Stimulated activated CD4-positive, alpha-beta T cell treated with anti-CD3 and anti-CD28 coated beads, Interleukin-4, amount 100 ng/mL, for 48 hours (primary cell): ENCODE measurements at places on chromosomes 16 and 17.

GRCh38 chr16:2142942-2143877 lies 5.2 kb upstream of the RAB26 start:
- DNase-seq, result no peak

DNA sequence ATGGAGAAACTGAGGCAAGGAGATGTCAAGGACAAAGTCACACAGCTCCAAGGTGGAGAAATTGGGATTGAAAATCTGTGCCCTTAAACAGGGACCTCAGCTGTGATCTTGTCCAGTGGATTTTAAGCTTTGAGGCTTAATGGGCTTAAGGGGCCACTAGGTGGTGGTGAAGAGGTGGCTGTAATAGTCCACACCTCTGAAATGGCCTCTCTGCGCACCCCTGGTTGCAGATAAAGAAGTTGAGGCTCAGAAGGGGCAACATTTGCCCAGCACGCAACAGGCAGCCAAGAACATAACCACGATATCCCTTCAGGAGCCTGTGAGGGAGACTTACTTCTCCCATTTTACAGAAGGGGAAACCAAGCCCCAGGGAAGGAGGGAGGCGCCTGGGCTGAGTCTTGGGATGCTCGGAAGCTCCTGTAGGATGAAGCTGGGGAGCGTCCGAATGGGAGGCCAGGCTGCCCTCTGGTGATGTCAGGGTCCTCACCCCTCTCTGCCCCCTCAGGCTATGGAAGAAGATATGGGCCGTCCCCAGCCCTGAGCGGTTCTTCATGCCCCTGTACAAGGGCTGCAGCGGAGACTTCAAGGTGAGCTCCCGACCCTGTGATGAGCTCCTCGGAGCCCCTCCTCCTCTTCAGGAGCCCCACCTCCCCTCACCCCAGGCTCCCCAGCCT lies 43.7 kb downstream of the IL21R start:
- no peak for DNase-seq

DNA sequence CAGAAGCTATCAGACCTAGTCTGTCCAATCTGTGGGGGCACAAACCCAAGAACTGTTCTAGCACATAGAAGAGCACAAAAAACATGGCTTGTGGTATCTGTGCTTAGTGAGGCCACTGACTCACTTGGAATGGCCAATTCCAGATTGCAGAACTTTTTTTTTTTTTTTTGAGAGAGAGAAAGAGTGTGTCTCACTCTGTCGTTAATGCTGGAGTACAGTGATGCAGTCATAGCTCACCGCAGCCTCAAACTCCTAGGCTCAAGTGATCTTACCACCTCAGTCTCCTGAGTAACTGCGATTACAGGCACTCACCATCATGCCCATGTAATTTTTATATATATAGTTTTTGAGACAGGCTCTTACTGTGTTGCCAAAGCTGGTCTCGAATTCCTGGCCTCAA lies 77.2 kb upstream of the CLEC3A start:
- DNase-seq, result no peak

GRCh38 chr16:50496990-50497389 lies 51.2 kb upstream of the NKD1 start:
- DNase-seq, result no peak

- DNase-seq, result no peak
Observed at GRCh38 chr17:10360578-10360977, 12.2 kb downstream of the MYH13 start.

DNA sequence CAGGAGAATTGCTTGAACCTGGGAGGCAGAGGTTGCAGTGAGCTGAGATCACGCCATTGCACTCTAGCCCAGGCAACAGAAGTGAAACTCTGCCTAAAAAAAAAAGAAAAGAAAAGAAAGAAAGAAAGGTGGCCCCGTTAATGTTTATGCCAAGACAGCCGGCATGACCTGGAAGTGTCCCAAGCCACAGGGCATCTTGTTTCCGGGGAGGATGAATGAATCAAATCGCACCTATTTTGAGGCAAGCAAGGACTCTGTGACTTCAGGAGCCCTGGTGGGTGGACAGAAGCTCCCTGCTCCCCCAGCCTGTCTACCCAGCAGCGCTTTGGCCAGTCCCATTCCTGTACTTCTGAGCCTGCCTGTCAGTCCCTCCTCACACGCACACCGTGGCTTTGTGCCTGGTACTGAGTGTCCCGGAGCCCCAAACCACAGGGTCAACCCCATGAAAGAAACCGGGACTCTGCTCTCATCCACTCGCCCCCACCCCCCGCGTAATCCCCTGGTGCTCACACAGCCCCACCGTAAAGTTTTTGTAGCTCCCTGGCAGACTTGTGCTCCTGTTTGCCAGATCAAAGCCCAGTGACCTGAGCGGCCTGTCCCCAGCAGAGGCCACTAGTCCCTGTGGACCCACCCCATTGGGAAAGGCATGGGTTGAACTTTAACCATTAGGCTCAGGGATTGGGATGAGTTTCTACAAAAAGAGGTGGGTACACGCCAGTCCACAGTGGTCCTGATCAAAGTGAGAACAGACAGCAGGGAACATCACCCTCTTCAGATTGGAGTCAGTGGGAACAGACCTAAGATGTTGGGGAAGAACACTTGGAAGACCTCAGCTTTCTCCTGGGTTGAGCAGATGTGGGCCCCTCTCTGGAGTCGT lies 19.3 kb downstream of the CD2BP2 start:
- DNase-seq, result no peak

DNA sequence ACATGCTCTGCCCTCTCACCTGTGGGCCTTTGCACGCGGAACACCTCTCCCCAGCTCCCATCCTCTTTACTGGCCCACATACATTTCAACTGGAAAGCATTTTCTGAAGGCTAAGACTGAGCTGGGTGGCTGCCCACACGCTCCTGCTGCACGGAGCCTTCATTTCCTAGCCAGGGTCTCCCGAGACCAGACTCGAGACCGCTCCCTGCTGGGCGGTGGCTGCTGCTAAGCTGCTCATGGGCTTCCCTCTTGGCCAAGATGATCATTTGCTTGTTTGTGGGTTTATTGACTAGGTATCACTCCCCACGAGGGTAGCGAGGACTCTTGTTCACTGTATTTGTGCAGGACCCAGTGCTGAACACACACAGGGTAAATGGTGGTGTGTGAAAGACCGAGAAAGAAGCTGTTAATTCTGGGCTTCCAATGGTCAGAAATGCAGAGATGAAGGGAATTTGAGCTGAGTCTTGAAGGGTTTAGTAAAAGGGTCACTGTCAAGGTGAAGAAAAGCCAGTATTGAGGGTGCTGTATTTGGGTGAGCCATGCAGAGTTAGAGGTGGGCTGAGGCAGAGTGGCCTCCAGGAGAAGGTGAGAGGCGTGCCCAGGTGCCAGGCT lies 907 bp downstream of the TRAPPC2L start:
- DNase-seq, result peak; percentile 69

- DNase-seq, result no peak
Observed at GRCh38 chr17:3660311-3660891, 8.0 kb downstream of the TAX1BP3 start.

GRCh38 chr16:56858374-56858773 lies 6.6 kb upstream of the SLC12A3 start:
- DNase-seq, result no peak

GRCh38 chr17:50953831-50954601 lies 87.9 kb upstream of the TOB1 start:
- no peak for DNase-seq

DNA sequence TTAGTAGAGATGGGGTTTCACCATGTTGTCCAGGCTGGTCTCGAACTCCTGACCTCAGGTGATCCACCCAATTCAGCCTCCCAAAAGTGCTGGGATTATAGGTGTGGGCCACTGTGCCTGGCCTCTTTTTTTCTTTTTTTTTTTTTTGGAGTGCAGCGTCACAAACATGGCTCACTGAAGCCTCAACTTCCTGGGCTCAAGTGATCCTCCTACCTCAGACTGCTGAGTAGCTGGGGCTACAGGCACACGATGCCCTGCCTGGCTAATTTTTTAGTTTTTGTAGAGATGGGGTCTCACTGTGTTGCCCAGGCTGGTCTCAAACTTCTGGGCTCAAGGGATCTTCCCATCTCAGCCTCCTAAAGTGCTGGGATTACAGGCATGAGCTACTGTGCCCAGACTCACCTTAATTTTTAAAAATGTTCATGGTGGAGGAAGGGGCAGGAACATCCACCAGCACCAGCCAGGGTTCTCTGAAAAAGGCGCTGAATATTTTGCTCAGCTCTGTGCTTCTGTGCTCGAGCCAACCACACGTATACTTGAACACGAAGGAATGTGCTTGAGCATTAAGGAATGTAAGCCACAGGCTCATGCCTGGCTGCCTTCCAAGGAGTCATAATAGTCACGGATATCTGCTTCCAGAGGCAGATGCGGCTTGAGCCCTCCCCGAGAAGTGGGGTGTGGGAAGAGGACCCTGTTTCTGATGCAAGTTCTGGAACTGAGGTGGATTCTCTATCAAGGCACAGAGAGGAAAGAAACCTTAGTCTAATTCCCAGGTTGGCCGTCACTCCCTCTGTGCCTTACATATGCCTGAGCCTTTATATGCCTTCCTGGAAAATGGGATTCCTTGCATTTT lies 65.5 kb upstream of the CREBBP start:
- DNase-seq, result no peak

DNA sequence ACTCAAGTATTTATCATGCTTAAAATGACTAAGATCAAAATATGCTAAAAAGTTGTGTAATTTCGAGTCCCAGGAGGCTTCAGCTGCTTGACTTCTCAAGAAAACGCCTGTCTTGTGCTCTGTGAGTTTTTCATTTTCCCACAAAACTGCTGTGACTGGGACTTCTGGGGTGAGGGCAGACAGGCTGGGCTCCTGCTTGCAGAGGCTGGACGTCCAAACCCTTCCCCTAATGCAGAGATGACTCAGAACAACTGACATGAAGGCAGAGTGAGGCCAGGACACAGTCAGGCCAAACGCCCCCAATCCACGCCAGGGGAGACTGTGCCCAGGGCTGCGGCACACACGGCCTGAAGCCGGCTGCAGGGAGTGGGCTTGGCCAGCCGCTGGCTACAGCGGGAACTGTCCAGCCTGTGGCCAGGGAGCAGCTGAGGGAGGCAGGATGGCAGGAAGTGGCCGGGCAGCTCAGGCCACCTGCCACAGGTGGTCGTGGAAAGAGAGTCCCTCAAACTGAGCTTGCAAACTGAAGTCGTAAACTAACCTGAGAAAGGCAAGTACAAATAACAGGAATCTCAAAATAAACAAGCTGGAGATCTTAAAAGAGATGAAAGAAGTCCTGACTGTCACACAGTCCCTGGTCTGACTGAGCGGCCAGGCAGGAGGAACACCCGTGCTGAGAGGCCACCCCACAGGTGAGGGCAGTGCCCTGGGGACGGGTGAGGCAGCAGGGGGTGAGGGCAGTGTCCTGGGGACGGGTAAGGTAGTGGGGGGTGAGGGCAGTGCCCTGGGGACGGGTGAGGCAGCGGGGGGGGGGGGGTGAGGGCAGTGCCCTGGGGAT lies 21.3 kb upstream of the HEXD start:
- DNase-seq, result no peak

GRCh38 chr17:36907407-36907806 lies 29.9 kb upstream of the LHX1 start:
- no peak for DNase-seq

GRCh38 chr17:79778504-79779083 lies 646 bp downstream of the CBX2 start:
- no peak for DNase-seq

DNA sequence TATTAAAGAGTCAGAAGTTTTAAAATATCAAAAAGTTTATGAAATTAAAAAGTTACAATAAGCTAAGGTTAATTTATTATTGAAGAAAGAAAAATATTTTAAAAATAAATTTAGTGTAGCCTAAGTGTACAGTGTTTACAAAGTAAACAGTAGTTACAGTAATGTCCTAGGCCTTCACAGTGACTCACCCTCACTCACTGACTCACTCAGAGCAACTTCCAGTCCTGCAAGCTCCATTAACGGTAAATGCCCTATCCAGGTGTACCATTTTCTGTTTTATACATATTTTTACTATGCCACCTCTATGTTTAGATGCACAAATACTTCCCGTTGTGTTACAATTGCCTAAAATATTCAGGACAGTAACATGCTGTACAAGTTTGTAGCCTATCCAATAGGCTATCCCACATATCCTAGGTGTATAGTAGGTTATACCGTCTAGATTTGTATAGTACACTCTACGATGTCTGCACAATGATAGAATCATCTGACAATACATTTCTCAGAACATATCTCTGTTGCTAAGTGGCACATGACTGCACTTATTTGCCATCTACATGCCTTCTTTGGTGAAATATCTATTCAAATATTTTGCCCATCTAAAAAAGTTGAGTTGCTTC lies 67.2 kb upstream of the WSB1 start:
- no peak for DNase-seq

- no peak for DNase-seq
Observed at GRCh38 chr16:68436581-68436980, 11.7 kb downstream of the SMPD3 start.

DNA sequence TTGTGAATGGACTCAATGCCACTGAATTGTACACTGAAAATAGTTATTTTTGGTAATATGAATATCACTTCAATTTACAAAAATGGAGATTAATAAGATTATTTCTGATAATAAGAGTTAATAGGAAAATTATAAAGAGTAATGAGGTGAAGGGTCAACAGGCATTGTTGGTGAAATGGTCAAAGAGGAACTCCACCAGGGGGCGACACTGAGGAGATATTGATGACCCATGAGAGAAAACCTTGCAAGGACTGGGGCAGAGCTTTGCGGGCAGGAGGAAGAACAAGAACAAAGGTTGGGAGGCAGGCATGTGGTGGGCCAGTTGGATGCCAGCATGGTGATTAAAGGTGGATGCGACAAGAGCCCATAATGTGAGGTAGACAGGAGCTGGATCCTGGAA lies 74.0 kb upstream of the XYLT1 start:
- DNase-seq, result no peak

- DNase-seq, result no peak
Observed at GRCh38 chr17:32588982-32589381, 102.2 kb downstream of the CDK5R1 start.

- DNase-seq, result no peak
Observed at GRCh38 chr17:56292010-56292409, 138.7 kb downstream of the ANKFN1 start.

GRCh38 chr16:56743840-56744239 lies 13.9 kb downstream of the NUP93 start:
- DNase-seq, result no peak

- DNase-seq, result no peak
Observed at GRCh38 chr16:54970016-54970415, 39.4 kb downstream of the IRX5 start.

DNA sequence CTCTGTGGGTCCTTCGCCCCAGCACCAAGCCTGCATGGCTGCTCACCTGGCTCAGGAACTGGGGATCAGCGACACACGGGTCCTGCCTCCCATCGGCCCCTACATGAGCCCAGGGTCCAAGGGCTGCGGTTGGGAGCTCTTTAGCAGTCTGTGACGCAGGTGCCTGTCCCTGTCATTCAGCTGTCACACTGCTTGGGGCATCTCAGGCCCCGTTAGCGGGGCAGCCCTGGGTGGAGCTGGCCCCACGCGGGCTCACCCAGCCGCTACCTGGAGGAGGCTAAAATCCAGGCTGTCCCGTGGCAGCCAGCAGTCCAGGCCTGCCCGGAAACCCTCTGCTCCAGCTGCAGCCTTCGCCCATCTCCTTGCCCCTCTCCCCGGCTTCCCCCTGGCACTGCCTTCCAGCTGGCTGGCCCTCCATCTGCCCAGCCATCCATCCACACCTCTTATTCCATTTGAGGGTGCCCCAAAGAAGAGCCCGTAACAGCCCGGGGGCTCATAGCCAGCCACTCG lies 3.3 kb downstream of the GCGR start:
- DNase-seq, result no peak

GRCh38 chr16:11398851-11399250 lies 53.6 kb downstream of the RMI2 start:
- DNase-seq, result no peak
